Hematopoietic multipotent progenitor cell (in vitro differentiated cells): ENCODE measurements at places on chromosomes 2 and 18.

GRCh38 chr2:107222466-107222865, 336.5 kb upstream of the ST6GAL2 start:
- DNase-seq: no peak

DNA sequence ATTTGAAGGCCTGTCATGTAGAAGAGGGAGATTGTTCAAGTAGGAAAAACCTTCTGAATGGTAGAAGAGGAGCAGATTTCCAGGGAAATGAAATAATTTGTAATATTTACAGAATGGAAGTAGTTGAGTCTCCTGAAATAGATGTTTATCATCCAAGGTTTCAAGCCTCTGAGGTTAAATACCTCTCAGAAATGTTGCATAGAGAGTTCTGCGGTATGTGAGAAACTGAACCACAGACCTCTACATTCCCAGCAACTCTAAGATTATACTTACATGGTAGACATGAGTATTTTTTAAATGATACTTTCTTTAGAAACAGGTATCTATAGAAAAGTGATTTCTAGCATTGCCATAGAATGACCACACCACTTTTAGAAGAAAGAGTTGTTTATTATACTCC, 379.8 kb upstream of the FANCL start:
- no peak for DNase-seq

DNA sequence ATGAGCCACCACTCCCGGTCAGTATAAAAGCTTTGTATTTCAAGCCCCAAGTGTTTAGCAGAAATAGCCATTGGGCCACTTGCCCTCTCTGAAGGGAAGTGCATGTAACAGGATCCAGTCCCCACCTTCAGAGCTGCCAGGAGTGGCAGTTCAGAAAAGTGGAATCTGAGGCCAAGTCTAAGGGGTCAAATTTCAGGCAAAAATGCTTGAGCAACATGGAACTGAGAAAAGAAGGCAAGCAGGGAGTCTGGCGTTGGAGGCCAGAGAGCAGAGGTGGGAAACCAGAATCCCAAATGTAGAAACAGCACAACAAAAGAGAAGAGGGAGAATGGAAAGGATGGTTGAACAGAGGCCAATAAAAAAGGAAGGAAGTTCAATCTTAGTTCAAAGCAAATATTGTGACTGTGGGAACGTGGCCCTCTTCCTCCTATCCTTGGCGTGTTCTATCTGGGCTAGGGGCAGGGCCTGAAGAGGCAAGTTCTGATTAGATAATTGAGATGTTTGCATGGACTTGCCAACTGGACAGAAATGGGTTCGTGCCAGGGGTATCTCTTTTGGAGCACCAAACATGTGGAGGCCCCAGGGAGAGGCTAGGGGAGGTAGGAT, 102.2 kb downstream of the AP1S3 start:
- no peak for DNase-seq

DNA sequence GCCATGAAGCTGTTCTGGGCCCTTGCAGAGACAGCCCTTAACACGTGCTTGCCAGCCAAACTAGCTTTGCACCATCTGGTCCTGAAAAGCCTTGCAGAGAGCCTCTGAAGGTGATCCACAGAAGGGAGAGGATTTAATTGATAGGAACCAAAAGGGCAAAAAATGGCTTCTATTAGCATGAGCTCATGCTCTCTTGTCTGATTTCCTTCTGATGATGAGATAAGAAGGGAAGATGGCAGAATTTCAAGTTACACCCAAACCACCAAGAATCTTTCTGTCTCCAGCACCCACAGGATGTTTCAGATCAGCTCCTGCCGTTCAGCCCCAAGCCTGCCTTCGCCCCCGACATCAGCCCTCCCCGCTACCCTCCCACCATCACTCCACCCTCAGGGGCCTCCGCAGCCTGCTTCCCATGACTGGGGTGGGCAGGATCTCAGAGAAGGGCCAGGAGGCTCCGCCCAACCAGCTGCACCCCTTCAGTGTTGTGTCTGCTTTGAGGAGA, 23.4 kb upstream of the GLI2 start:
- DNase-seq: no peak

- DNase-seq: no peak
These were observed 259.6 kb upstream of the THUMPD2 start for GRCh38 chr2:40038646-40039045.

- DNase-seq: peak; percentile 38
These were observed at the start of gene ITPRIPL1 for GRCh38 chr2:96325041-96325883. Gene ITPRIPL1 (plus strand): TSS chr2:96325317. CDS start chr2:96325840, 523 bp downstream.

DNA sequence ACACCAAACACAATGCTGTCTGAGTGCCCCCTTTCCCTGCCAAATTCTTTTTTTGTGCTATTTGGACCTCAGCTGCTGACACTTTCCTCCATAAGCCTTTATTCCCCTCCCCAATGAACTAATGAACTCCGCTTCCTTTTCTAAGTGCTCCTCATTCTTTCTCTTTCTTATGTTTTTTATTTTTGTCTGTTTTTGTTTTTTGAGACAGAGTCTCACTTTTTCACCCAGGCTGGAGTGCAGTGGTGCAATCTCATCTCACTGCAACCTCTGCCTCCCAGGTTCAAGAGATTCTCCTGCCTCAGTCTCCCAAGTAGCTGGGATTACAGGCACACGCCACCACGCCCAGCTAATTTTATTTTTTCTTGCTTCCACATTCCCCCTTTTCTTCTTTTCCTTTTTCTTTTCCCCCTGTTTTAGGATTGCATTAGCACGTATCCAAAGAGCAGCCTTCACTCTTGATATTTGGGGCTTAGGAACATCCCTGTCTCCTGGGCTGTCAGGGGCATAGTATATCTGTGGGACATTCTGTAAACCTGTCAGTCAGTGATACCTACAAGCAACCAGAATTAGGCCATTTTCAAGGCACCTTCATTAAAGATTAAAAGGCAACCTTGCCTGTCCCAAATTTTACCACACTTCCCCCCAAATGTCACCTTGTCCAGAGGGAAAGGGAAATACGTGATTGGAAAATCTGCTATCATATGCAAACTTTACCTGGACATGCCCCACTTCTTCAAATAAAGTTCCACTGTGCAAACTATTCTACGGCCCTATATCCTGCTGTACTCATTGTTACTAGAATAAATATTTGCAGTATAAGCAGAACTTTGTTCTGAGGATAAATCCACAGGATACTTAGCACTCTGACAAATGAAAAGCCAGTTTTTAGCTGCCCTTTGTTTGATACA, 65.1 kb upstream of the ACSL3 start:
- DNase-seq: no peak

DNA sequence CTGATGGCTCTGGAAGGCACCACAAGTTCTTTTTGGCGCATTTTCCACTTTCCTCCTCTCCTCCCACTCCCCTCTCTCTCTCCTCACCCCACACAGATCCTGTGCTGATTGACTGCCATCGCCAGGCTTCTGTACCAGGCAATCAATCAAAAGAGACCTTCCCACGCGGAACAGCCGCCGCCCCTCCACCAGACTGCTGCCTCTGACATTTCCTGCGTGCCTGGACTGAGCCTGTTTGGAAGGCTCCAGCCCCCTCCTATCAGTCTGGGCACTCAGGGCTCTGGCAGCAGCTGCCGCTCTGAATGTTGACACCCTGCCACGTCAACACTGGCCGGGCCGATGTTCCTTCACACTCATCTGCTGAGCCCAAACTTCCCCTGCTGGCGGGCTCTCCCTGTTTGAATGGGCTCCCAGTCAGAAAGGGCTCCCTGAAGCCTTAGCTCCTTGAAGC, 467.7 kb downstream of the EPHA4 start:
- peak; percentile 35 for DNase-seq

- DNase-seq: peak; percentile 54
These were observed 14.9 kb upstream of the MSH6 start for GRCh38 chr2:47767880-47768609.

DNA sequence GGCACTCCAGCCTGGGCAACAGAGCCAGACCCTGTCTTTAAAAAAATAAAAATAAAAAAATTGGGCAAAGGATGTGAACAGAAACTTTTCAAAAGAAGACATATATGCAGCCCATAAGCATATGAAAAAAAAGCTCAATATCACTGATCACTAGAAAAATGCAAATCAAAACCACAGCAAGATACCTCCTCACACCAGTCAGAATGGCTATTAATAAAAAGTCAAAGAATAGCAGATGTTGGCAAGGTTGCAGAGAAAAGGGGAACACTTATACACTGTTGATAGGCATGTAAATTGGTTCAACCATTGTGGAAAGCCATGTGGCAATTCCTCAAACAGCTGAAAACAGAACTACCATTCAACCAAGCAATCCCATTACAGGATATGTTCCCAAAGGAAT, 204.1 kb upstream of the SRD5A2 start:
- no peak for DNase-seq

DNA sequence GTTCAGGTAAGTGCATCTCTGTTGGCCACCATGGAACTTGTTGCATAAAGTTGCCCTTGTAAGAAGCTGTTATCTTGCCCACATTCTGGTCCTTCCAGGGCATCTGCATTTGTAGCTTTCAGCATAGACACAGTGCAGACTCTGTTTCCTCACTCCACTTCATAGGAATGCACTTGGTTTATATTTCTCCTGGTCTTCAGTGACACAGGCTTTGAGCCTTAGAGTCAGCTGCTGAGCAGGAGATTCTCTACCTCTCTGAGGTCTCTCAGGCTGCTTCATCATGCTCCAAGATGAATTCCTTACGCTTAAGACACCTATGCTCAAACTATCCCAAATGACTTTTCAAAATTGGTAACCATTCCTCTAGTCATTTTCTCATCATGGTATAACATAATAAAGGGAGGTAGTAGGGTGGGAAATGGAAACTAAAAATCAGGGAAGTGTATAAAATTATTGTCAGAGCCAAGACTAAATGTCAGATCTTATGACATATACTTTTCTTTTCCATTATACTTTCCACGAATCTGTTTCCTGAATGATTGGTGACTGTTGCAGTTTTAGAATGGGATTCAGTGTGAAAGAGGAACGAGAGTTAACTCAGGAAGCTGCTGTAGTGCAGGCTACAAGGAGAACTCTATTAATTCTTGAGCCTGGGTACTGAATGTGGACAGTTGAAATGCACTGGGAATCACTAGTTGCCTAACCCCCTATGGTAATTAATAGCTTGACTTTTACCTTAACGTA, 72.0 kb downstream of the GALNT1 start:
- DNase-seq: no peak

- DNase-seq: no peak
These were observed 11.5 kb upstream of the CELF4 start for GRCh38 chr18:37577051-37577611.

DNA sequence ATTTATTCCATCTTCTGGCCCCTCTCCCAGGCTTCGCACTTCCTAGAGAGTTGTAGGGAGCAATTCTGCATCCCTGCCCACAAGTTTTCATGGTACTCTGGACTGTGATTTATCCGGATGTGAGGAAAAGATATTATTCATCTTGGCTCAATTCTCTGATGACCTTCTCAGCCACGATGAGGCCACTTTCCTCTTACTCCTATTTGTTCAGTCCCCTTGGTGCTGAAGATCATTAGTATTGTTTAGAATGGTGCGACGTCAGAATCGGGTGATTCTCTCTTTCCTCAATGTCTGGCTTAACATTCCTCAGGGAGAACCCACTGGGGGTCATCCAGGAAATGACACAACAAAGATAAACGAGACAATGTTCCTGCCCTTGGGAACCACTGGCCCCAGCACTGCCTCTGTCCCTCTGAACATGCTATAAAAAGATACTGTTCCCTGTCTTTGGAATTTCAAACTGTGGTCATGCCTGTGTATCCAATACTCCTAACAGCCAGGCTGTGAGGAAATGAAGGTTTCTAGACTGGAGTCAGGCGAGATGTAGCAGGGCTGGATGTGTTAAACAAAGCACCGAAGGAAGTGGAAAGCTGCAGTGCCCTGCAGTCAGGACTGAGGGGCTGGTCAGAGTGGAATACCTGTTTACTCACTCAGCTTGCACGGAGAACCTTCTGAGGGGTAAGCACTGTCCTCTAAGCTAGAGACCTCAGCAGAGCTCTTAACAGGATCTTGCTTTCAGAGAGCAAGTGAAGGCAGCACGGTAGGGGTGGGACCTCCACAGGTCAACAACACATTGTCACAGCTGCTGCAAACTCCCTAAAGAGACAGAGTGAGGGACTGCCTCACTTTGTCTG, 12.9 kb upstream of the GLI2 start:
- DNase-seq: no peak

DNA sequence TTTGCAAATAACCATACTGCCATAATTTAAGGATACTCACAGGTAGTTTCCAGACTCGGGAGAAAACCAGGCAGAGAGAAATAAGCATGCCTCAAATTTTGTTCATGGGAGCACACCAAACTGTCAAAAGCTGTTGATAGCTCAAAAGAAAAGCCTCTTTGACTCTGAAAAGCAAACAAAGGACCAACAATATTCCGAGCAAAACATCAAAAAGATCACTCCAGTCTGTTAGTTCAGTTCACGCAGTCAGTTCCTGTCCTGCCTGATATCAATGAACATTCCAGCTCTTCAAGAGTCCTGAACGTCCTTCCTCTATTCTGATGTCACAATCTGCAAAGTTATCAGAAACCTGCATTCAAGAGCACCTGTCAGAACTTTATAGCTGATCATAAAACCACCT, 78.7 kb downstream of the RRM2 start:
- no peak for DNase-seq

DNA sequence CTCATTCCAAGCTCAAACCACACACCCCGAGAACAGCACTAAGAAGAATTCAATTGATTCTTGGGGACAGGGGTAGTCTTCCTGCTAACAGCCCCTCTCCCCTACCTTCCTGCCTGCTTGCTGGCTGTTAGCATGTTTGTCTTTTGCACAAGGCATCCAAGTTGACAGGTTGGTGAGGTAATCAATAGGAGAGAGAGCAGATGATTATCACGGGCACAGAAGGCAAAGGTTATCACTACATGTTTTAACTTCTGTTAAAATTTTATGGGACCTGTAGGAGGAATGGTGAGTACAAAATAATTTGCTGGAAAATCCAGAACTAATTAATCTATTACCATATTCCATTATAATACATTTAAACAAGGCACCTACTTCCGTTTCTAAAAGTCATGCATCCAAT, 442.1 kb upstream of the TCF4 start:
- DNase-seq: no peak

GRCh38 chr18:22521026-22521707, 103.5 kb upstream of the CTAGE1 start:
- no peak for DNase-seq

DNA sequence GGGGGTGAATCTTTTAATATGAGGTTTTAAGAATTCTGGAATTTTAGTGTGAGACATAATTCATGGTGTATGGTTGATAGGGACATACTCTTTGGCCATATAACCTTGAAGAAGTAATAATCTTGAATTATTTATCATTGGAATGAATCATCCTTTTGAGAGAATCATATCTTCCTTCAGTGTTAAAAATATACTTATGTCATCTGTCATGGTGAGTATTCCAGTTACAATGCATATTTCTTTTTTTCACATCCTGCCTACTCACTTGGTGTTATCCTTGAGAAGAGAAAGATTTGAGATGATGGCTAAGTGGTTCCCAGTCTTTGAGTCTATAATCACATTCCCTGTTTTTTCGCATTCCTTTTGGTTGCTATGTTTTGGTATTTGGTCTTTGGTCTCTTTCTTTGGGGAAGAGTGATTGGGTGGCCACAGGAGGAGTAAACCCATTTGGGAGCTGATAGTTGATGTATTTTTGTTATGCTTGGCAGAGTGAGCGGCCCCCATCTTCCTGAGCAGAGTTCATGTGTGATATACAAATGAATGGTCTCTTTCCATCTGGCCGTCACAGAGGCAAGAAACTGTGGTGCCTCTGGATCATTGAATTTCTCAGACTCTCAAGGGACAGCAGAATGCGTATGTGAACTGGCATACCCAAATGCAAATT, 21.6 kb downstream of the ASAP2 start:
- no peak for DNase-seq

- DNase-seq: no peak
These were observed 30.9 kb downstream of the MREG start for GRCh38 chr2:215982465-215982875.
